ENCODE measurements at places on chromosomes 7 and 10.

DNA sequence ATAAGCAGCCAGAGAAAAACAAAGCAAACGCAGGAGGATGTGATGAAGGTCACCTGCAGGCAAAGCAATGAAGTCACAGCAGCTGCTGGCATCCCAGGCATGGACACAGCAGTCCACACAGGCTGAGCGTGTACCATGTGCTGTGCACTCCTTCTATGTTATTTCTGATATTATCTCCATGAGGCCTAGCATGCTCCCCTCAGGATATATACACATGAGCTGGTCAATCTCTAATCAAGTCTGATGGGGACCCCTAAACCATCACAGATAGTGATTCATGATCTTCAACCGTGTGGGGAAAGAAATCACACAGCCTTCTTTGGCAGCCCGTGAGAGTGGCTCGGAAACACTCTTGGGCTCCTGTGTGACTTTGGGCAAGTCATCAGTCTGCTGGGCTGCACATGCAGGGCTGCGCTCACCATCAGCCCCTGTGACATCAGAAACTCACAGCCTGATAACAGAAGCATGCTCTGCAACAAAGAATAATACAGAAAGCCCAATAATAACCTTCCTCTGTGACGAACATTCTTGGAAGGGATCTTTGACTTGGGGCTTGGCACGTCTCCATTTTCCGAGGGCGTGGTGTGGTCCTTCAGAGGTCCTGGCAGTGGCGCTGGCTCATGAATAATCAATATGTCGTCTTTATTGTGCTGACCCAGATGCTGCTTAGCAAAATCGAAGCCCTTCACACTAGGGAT, 83.0 kb upstream of the ATP6V0A4 start:
- DNase-seq, result no peak

DNA sequence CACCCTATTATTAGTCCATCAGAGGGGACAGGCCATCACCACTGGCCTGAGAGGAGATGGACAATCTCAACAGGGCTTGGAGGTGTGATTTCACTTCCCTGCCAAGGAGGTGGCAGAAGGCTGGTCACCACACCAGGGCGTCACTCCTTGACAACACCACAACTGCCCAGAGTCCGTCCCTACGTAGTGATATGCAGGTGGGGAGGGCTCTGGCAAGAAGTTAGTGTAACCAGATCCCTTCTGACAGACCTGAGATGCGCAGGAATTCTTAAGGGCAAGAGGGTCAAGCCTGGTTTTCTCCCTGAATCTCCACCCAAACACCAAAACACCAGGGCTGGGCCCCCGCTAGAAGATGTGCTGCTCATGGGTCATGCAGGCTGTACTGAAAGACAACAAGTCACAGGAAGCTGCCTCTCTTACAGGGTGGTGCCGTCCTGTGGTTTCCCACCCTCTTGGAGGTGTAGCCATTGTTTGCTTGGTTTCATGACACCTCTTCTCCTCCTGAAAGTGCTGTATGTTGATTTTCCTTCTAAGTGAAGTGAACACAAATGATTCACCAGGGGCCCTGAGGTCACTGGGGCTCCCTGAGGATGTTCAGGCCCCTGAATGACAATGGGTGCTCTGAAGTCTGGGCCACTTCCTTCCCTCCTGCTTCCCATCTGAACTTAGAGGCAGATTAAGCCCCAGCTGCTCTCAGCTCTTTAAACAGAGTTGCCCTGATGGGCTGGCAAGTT, 27.1 kb downstream of the ATXN7L1 start:
- DNase-seq, result peak; percentile 90

GRCh38 chr10:102420714-102421506, at the start of gene FBXL15:
Gene FBXL15, plus strand, starts transcription at chr10:102420836. Its CDS starts 294 bp downstream, at chr10:102421130.
- DNase-seq, result peak; percentile 96

GRCh38 chr7:70797109-70797514, 334.8 kb upstream of the GALNT17 start:
- DNase-seq, result no peak

DNA sequence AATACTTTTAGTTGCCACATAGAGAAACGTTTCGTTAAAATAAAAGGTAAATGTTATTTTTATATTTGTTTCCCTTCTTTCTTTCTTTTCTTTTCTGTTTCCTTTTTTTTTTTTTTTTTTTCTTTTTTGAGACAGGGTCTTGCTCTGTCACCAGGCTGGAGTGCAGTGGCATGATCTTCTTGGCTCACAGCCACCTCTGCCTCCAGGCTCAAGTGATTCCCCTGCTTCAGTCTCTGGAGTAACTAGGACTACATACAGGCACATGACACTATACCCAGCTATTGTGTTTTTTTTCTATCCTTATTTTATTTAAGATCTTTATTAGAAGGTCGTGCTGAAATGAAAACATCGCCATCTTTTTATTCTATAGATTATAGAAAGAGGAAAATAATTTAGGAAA, 661.8 kb upstream of the MBL2 start:
- no peak for DNase-seq

GRCh38 chr7:141679014-141679413, 23.0 kb downstream of the DENND11 start:
- DNase-seq, result no peak

GRCh38 chr10:23899166-23899565, 309.8 kb upstream of the KIAA1217 start:
- DNase-seq, result no peak

DNA sequence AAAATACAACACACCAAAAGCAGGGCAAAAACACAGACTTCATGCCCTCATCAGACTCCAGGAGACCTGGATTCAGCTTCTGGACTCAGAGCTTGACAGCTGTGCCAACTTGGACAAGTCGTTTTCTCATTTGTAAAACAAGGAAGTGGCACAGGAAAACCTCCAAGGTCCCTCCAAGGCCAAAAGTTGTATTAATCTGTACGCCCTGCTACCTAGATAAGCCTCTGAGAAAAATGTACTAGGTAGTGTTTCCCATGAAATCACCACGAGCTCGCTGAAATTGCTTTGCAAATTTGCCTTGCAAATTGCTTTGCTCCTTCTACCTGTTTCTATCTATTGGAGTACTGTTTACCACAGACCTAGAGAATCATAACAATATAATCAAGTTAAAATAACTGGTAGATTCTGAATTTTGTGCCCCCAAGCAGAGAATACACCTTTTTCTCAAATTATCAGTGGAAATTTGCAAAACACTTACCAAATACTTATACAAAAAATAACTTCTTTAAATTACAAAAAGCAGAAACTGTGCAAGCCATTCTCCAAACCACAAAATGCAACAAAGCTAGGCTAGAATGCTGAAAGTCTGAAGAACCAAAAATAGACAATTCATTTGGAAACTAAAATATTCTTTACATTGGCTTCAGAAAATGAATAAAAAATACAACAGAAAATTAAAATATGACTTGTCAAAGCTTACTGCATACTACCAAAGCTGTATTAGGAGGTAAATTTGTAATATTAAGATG, 158.1 kb upstream of the CHST15 start:
- DNase-seq, result no peak

DNA sequence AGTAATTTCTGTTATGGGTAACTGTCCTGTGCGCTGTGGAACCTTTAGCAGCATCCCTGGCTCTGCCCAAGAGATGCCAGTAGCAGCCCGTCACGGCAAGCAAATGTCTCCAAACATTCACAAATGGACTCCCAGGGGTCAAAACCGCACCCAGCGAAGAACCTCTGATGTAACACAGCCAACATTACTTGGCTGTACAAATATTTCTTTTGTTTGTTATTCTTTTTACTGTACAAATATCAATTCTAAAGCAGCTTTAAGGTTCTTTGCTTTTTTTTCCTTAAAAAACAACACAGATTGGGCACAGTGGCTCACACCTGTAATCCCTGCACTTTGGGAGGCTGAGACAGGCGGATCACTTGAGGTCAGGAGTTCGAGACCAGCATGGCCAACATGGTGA, 182.5 kb downstream of the KMT2E start:
- no peak for DNase-seq

- no peak for DNase-seq
Observed at GRCh38 chr10:22997096-22997495, 69.2 kb downstream of the ARMC3 start.

GRCh38 chr7:96819111-96819700, 109.6 kb upstream of the SEM1 start:
- no peak for DNase-seq

GRCh38 chr10:18486438-18486837, 164.9 kb downstream of the NSUN6 start:
- no peak for DNase-seq

DNA sequence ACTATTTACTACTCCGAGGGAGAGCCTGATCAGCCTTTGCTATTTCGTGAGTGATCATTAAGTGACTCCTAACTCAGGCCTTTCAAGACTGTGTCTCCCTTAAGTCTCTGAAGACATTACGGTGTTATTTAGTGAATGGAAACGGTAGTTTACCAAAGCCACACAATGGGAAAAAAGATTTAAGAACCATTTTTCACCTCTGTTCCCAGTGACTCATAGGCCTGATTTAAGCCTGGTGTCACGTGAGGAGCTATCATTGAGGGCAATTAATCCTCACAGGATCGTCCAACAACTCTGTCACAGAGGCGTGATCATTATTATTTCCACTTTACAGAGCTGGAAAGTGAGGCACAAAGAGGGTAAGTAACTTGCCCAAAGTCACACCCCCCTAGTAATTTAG, 20.3 kb downstream of the C10orf90 start:
- DNase-seq, result no peak

- no peak for DNase-seq
Observed at GRCh38 chr10:75429159-75429827, 2.1 kb upstream of the LRMDA start.

DNA sequence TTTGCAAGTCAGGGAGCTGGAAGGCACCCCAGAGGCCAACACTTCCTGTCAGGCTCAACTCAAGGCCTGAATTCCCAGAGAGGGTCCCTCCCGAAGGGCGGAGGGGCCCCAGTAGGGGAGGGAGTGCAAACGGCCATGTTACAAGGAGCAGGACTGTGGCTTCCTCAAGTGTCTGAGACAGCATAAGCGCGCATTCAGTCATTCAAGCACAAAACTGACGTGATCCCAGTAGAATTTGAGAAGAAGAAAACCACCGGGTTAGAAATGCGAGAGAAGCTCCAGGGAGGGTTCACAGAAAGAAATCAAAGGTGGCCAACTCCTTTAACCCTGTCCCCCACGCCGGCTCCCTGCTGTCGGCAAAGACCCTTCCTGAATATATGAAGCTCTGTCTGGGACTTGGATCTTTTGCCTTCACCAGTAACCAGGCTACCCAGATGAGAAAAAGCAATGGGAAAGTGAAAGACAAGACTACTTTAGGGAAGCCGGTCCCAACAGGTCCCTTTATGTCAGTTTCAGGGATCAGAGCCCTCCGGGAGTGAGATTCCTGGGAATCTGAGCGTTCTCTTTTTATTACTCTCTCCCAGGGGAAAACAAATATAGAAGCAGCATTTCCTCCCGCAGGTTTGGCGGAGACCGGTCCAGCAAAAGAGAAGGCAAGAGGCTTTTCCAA, 1.3 kb downstream of the AFAP1L2 start:
- no peak for DNase-seq

- no peak for DNase-seq
Observed at GRCh38 chr7:151497306-151497871, 22.3 kb downstream of the RHEB start.

GRCh38 chr7:44307301-44307900, 18.0 kb downstream of the CAMK2B start:
- DNase-seq, result no peak

DNA sequence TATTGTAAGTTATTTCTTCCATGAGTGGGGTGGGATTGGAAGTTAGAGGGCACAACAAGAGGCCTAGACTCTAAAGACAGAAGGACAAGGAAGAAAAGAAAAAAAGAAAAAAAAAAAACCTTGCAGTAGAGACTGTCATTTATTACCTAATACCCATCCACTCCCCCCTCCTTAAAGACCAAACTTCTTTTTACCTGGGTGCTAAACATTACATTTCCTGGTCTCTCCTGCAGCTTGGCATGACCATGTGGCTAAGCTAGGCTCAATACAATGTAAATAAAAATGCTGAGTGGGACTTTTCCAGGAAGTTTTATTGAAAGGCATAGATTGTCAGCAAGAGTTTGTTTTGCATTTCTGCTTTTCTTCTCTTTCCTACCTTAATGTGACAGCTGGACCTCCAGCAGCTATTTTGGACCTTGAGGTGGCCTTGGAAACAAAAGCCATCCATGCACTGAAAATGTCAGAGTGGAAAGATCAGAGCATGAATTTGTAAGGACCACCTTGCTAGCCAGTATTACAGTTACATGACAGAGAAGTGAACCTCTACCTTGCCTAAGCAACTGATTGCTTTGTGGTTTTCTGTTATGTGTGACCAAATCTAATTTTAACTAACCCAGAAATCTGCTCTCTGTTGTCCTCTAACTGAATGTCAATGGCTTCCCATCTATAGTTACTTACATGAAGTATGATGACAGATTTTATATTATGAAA, 81.3 kb upstream of the SFMBT2 start:
- no peak for DNase-seq

DNA sequence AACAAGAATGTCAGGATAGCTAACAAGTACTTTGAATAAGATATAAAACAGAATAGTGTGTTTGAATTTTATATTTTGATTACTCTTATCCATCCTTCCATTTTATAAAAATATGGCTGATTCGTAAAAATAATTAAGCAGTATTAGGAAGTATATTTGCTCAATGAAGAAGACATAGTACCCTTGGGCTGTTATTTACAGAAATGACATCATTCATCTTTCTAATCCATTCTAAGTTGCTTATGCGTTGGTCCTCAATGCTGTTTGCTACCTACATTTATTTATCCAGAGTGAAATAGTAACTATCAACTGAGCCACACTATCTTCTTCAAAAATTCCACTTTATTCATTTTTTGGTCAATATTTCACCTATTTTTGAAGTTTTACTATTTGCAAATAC, 2.1 kb upstream of the ZNF804B start:
- DNase-seq, result no peak

- DNase-seq, result no peak
Observed at GRCh38 chr10:131245475-131246059, 66.0 kb downstream of the TCERG1L start.

DNA sequence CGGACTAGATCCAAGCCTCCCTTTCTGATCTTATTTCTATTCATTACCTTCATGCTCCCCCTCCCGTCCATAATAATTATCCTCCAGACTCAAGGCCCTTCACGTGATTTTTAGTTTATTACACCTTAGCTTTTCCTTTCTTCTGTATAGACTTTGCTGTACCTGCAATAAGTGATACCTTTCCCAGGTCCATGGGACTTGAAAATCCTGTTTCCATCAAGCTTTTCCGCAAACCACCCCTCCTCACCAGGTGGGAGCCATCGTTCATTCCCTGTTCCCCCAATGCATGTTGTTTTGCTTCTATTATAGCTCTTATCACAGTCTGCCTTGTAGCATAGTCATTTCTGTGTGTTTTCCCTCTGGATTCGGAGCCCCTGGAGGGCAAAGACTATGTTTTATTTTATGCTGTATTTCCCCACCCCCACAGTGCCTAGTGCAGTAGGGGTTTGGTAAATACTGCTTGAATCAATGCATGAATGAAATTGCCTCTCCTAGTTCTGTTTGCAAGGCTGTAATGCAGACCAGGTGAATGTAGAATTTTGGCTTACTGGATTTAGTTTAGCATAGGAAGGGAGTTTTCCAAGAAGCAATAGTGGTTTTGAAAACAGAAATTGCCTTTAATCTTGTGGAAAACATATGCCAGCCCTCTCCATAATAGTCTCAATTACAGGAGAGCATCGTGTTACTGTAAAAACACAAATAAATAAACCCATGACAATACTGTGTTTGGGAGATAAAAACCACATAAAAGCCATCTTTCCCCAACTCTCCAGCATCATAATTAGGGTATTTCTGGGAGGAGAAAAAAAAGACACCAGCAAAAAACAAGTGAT, 213.4 kb downstream of the AUTS2 start:
- no peak for DNase-seq

GRCh38 chr10:50641626-50642025, 17.9 kb upstream of the SGMS1 start:
- DNase-seq, result no peak
